Stimulated activated CD8-positive, alpha-beta memory T cell treated with anti-CD3 and anti-CD28 coated beads, Interleukin-15, amount 100 ng/mL, for 1 hour (primary cell): ENCODE measurements at places on chromosomes 11 and 22.

- DNase-seq = no peak
These were observed 22.1 kb downstream of the SRPRA start for GRCh38 chr11:126246636-126247035.

GRCh38 chr11:113202431-113202830 is 112.0 kb upstream of the TTC12 start:
- no peak for DNase-seq

DNA sequence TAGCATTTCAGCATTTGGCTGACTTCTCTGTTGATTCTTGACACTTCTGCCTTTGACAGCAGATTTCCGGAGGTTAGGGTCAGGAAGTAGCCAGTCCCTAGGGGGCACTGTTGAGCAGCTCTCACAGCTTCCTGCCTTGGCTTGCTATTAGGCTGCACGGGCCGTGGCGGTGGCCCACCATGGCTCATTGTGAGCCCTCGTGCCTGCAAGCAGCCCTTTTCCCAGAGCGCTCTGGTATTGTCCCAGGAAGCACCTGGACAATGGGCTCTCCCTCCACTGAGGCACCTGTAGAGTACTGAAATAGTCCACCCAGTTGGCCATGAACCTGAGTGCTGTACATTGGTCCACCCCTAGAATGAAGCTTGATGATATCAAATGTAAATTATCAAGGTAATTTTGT is 100.2 kb upstream of the GAL start:
- DNase-seq = peak; percentile 20

GRCh38 chr11:6654281-6655019 is 1.2 kb downstream of the DCHS1 start:
- DNase-seq = no peak

- DNase-seq = peak; percentile 23
These were observed 31.1 kb downstream of the SGSM3 start for GRCh38 chr22:40401532-40401931.

- DNase-seq = no peak
These were observed 2.7 kb downstream of the SERGEF start for GRCh38 chr11:18010121-18010670.

- no peak for DNase-seq
These were observed 340.8 kb upstream of the MTNR1B start for GRCh38 chr11:92628401-92629292.
